NCI-H748 treated with DMSO at 0.1 percent for 48 hours (cell line): ENCODE measurements at places on chromosomes 7 and 10.

DNA sequence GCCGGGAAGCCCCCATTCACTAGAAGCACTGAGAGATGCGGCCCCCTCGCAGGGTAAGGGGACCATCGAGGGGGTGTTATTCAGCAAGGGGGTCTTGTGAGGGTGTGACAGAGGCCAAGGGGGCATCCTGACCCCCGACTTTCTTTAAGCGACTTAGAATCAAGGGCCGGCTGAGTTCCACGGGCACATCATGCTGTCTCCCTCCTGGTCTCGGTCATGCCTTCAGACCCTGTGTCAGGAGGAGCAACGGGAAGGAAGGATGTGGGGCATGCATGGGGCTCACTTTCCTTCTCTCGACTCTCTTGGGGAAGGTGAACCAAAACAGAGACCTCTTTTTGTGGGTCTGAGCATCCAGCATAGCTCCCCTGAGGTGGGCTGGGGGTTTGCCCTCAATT lies 2.5 kb downstream of the ACSL5 start:
- DNase-seq = no peak

GRCh38 chr7:104980841-104981671 lies 32.9 kb upstream of the KMT2E start:
- peak; percentile 72 for DNase-seq

- DNase-seq = no peak
Observed at GRCh38 chr10:10418387-10418786, 599.3 kb upstream of the CELF2 start.

- no peak for DNase-seq
Observed at GRCh38 chr10:80737209-80737608, 199.5 kb downstream of the SH2D4B start.

- DNase-seq = no peak
Observed at GRCh38 chr7:150685219-150686029, at the start of gene GIMAP2. Gene GIMAP2 (plus strand): TSS chr7:150685706. CDS start chr7:150687060, 1,354 bp downstream.

- DNase-seq = no peak
Observed at GRCh38 chr7:148883266-148884048, 634 bp downstream of the EZH2 start.

DNA sequence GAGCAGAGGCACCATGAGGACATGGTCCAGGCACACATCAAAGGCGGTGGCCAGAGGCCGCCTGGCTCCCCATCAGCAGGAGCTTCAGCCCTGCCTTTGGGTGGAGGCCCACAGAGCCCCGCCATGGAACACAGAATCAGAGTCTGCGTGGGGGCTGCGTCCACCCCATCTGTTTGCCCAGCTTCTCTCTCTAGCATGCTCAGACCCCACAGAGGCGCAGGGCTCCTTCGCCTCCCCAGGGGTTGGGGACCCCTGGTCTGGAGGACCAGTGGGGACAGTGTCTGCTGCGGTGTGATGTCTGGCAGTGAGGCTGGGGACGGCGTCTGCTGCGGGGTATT lies 321.9 kb downstream of the PTPRN2 start:
- DNase-seq = no peak

GRCh38 chr7:155227004-155227787 lies 70.5 kb upstream of the INSIG1 start:
- DNase-seq = no peak

- no peak for DNase-seq
Observed at GRCh38 chr10:112538168-112538567, 91.2 kb downstream of the VTI1A start.

- DNase-seq = no peak
Observed at GRCh38 chr10:34580643-34581042, 234.5 kb downstream of the PARD3 start.

DNA sequence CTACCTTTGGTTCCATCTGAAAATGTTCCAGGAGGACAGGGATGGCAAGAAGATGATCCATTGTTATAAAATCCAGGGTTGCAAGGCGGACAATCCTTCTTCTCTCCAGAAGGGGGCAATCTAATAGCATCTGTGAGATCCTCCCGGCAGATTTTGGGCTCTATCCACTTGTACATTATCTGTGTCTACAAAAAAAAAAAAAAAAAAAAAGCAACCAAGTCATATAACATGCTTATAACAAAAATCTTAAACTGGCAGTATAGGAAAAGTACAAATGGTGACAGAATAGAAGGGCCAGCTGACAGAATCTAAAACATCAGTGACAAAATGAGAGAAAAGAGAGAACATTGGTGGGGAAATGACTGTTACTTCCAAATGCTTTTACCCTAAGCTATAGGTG lies 132.7 kb downstream of the ELAPOR2 start:
- peak; percentile 50 for DNase-seq

GRCh38 chr10:113232928-113233511 lies 283.0 kb downstream of the TCF7L2 start:
- no peak for DNase-seq

GRCh38 chr7:142670511-142670910 lies 78.8 kb upstream of the PRSS1 start:
- no peak for DNase-seq

DNA sequence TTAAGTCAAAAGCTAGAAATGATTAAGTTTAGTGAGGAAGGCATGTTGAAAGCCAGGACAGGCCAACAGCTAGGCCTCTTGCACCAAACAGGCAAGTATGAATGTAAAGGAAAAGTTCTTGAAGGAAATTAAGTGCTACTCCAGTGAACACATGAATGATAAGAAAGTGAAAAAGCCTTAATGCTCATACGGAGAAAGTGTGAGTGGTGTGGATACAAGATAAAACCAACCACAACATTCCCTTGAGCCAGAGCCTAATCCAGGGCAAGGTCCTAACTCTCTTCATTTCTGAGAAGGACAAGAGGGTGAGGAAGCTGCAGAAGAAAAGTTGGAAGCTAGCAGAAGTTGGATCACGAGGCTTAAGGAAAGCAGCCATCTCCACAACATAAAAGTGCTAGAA lies 53.0 kb downstream of the DNAJC1 start:
- no peak for DNase-seq

DNA sequence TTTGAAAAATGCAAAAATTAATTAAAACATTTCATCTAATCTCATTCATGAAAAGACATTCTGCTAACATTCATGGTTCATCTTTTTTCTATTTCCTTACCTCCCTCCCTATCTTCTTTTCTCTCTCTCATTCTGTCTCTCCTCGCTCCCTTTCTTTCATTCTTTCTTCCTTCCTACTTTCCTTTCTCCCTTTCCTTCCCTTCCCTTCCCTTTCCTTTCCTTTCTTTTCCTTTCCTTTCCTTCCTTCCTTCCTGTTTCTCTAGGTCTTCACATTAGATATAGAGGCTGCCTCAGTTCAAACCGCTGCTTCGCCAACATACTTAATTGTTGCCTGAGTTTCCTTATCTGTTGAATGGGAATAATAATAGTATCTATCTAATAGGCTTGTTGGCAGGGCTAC lies 21.9 kb downstream of the SFRP4 start:
- no peak for DNase-seq

DNA sequence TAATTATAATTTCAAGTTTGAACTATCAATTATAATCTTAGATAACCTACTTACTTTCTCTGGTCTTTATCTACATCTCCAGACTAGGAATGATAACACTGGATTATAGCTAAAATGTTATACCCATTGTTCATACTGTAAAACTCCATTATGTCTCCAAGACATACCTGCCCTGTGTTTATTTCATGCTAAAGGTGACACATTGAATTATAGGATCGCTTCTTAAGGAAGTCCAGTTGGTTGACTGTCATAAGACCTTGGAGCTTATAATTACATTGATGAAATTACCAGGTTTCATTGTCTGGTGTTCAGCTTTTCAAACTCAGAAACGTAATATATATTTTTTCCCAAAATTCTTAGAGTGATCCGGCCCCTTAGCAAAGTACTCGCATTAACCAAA lies 15.5 kb upstream of the HERC4 start:
- DNase-seq = no peak

- no peak for DNase-seq
Observed at GRCh38 chr7:100099452-100099851, 1.7 kb downstream of the MCM7 start.

- DNase-seq = no peak
Observed at GRCh38 chr10:3324612-3325038, 152.0 kb upstream of the PITRM1 start.

- no peak for DNase-seq
Observed at GRCh38 chr10:124307591-124307990, 111.1 kb downstream of the OAT start.

DNA sequence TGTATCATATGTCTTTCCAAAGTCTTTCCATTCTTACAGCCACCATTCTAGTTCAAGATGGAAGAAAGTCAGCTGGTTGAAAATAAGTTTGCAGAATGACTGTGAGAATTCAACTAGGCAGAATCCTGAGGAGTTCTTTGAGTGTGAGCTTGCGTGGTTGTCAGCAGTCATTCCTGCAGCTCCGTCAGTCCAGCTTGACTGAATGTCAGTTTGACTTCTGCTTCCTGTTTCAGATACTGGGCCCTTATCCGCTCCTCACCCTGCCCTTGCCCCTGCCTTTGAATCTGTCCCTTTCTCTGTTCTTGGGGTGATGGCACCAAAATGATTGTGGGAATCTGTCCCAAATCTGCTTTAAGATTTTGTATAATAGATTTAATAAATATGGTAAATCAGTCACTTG lies 27.8 kb downstream of the SLC26A5 start:
- DNase-seq = no peak

GRCh38 chr7:69553190-69553589 lies 45.1 kb upstream of the AUTS2 start:
- DNase-seq = no peak

GRCh38 chr10:94066411-94066810 lies 72.7 kb downstream of the PLCE1 start:
- no peak for DNase-seq

GRCh38 chr7:128963327-128963757 lies 25.6 kb downstream of the IRF5 start:
- no peak for DNase-seq

- no peak for DNase-seq
Observed at GRCh38 chr7:152683297-152683696, 7.4 kb upstream of the XRCC2 start.

GRCh38 chr10:16314259-16314658 lies 122.6 kb upstream of the PTER start:
- DNase-seq = no peak

- no peak for DNase-seq
Observed at GRCh38 chr10:75475460-75476182, 44.2 kb downstream of the LRMDA start.

GRCh38 chr10:22443175-22443901 lies 98.0 kb downstream of the SPAG6 start:
- DNase-seq = no peak

DNA sequence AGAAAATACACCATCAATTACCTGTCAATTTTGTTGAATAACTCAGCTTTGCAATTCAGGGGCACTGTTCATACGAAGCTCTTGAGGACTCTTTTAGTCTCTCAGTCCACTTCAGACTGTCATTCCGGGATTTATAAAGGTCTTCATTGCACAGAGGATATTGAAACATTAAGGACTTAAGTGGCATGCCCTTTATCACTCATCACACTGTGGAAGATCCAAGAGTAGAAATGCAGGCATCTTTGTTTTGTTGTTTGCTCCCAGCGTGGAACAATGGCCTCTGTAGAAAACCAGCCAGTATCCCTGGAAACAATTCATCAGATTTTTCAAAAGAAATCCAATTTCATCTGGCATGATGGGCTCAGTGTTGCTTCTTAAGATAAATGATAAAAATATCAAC lies 66.3 kb upstream of the LRGUK start:
- DNase-seq = no peak

- no peak for DNase-seq
Observed at GRCh38 chr7:8881916-8882315, 448.5 kb downstream of the NXPH1 start.

GRCh38 chr10:93406364-93407145 lies 75.6 kb downstream of the MYOF start:
- no peak for DNase-seq

- no peak for DNase-seq
Observed at GRCh38 chr10:101938305-101939007, 94.9 kb upstream of the KCNIP2 start.

DNA sequence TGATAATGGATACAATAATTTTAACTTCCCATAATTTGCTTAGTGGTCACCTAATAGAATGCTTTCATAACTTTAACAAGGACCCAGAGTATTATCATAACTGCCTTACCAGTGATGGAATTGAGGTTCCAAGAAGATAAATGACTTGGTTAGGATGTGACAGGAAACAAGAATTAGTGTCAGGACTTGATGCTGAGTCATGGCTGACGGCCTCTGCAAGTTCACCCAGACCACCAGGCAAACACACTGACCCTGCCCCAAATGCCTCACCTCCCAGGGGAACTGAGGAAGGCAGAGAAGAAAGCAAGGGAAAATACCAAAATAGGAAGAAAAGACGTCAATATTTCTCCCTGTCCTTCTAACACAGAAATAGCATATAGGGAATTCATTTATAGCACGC lies 636.3 kb downstream of the PARD3 start:
- DNase-seq = no peak

GRCh38 chr7:5231811-5232484 lies 41.9 kb downstream of the WIPI2 start:
- DNase-seq = no peak

GRCh38 chr10:88731296-88731695 lies 25.2 kb downstream of the LIPK start:
- DNase-seq = no peak

DNA sequence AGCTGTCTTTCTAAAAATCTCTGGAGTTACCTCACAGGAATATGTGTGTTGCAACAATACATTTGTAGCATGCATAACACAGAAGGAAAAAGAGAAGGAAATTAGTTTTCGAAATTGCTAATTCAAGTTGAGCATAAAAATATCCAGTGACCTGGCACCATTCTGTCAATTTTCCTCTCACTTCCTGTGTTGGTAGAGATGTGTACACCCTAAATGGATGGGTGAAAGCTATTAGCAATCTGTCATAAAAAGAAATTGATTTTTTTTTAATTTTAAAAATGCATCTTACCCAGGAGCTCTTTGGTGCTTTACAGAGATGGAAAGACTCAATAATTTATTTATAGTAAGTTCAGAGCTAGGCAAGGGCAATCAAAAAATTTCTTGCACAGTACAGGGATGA lies 333.3 kb upstream of the TMEM229A start:
- DNase-seq = no peak

- no peak for DNase-seq
Observed at GRCh38 chr10:31103112-31103511, 71.4 kb upstream of the ZNF438 start.

DNA sequence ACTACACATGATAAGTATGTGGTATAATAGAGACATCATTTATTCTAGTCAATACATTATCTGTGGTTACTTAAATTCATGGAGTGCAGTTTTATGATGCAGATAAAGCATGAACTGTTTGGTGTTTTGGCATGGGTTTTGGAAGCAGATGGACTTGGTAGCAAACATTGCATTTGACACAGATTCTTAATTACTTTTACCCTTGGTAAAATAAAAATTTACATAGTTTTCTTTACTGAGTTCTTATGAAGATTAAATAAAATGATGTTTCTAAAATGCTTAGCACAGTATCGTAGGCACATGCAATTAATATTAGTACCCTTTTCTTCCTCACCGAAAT lies 92.0 kb downstream of the ABCA13 start:
- DNase-seq = no peak

DNA sequence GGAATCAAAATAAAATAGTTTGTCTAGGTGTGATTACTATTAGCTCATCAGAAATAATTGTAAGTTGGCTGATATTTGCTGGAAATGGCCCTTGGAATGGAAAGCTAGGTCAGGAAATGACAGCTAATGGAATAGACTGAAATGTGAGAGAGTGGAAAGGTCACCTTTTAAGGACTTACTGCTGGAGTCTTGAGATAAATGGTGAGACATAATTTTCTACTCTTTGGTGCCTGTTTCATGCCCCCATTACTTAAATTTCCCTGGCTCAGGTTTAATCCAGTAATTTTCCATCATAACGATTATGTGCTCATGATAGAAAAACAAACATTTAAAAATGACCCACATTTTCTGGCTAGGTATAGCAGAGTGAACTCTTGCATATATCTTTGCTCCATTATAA lies 123.6 kb downstream of the ADAM22 start:
- no peak for DNase-seq
